NCI-H2029 (cell line): ENCODE measurements at places on chromosomes 7 and 10.

DNA sequence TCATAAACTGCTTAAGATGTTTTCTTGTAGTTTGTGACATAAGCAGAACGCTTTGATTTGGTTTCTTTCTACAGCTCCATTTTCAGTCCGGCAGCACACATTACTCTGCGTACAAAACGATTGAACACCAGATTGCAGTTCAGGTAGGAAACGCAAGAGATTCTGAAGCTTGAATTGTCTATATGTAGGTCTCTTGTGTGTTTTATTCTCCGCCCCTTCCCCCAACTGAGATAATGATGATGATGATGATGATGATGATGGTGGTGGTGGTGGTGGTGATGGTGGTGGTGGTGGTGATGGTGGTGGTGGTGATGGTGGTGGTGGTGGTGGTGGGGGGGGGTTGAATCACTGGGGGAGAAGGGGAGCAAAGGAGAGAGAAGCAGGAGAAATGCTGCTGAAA lies 14.4 kb downstream of the TCF7L2 start:
- DNase-seq = no peak

- DNase-seq = no peak
These were observed 102.0 kb upstream of the INSYN2A start for GRCh38 chr10:127298381-127298780.

GRCh38 chr10:4515721-4516120 lies 310.3 kb upstream of the AKR1E2 start:
- no peak for DNase-seq

- DNase-seq = no peak
These were observed 95.3 kb downstream of the ZNRF2 start for GRCh38 chr7:30379741-30380140.

- DNase-seq = no peak
These were observed 739.0 kb upstream of the GALNT17 start for GRCh38 chr7:70392877-70393435.

GRCh38 chr10:66786709-66787108 lies 139.1 kb upstream of the LRRTM3 start:
- no peak for DNase-seq

DNA sequence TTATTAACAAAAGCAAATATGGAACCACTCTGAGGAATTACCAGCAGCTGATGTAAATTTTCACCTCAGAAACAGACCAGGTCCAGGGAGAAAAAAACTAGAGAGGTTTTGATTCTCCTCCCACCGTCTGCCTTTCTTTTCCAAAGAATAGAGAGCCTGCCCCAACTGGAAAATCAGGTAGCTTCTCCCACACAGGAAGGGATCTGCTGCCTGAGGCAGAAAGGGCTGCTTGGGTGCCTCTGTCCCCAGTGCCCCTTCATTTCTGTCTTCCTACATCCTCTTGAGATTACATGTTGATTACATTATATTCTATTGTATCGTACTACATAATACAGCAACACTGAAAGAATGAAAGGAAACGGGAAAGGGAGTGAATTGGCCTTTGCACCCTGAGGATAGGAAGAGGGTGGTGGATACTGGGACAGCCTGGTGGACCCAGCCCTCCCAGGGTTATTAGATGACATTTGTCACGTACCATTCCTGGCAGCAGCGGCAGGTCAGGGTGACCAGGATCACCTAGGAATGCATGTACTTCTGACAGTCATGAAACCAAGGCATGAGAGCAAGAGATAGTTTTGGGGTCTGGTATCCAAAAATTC lies 8.9 kb downstream of the ST8SIA6 start:
- no peak for DNase-seq

DNA sequence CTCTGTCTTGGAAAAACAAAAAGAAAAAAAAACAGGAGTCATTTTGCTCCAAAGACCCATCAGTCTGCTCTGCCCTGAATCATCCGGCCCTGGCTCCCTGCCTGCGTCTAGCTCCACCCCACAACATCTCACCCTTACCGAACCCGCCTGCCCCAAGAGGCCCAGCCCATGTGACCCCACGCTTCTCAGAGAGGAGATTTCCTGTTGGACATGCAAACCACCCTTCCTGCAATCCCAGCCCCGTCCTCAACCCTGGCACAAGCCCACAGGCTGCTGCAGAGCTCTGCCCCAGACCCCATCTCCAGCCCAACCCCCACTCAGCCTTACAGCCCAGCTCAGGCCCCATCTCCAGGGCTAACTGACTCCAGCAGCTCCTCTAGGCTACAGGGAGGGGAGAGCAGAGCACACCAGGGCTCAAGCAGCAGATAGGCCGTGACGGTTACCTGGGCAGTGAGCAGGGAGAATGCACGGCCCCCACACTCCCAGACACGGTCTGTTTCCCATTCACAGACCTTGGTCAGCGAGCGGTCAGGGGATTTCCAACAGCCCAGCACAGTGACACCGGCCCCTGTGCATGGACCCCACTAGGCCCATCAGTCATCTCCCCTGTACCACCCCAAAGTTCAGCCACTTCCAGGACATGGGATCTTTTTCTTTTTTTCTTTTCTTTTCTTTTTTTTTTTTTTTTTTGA lies 69.9 kb upstream of the GTF2I start:
- DNase-seq = peak; percentile 33

DNA sequence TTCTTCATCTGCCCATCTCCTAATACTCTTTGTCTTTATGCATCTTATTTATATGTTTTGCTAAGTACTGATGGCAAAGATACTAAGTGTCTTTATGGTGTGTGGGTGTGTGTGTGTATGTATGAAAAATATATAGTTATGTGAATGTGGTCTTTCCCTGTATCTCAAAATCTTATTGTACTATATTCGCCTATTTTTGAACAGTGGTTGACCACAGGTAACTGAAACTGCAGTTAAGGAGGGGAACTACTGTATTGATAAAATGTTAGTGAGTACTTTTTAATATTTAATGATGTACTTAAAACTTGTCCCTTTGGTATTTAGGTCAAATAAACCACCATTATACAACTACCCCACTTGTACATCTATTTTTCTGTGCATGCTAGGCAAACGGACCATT lies 85.9 kb downstream of the ADD3 start:
- DNase-seq = no peak

DNA sequence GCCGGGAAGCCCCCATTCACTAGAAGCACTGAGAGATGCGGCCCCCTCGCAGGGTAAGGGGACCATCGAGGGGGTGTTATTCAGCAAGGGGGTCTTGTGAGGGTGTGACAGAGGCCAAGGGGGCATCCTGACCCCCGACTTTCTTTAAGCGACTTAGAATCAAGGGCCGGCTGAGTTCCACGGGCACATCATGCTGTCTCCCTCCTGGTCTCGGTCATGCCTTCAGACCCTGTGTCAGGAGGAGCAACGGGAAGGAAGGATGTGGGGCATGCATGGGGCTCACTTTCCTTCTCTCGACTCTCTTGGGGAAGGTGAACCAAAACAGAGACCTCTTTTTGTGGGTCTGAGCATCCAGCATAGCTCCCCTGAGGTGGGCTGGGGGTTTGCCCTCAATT lies 2.5 kb downstream of the ACSL5 start:
- DNase-seq = no peak

- no peak for DNase-seq
These were observed 23.4 kb upstream of the HK1 start for GRCh38 chr10:69254877-69255276.

DNA sequence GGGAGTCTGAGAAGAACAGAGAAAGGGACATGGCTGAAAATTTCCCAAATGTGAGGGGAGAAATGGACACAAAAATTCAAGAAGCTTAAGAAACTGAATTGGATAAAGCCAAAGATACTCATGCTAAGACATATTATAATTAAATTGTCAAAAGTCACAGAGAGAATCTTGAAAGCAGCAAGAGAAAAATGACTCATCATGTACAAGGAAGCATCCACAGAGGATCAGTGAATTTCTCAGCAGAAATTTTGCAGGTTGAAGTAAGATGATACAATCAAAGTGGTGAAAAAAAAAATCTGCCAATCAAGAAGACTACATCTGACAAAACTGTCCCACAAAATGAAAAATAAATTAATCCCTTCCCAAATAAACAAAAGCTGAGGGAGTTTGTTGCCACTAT lies 56.8 kb downstream of the MPP7 start:
- no peak for DNase-seq

- DNase-seq = no peak
These were observed 9.5 kb downstream of the GPR146 start for GRCh38 chr7:1053816-1054370.

DNA sequence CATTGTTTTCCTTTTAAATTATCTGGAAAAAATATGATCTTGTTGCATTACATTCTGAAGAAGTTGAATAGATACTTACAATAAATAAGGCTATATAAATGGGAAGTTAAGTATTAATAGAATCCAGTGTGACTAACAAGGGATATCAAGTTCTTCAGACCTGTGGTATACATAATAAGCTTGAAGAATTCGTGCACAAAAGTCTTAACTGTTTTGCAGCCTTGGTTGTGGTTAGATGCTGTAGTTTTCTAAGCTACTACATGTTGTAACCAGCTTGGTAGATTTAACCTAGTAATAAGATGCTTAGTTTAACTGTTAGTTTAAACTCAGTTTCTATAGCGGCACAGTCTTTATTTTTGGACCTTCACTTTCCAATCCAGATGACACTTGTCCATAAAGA lies 106.2 kb upstream of the GLCCI1 start:
- no peak for DNase-seq

DNA sequence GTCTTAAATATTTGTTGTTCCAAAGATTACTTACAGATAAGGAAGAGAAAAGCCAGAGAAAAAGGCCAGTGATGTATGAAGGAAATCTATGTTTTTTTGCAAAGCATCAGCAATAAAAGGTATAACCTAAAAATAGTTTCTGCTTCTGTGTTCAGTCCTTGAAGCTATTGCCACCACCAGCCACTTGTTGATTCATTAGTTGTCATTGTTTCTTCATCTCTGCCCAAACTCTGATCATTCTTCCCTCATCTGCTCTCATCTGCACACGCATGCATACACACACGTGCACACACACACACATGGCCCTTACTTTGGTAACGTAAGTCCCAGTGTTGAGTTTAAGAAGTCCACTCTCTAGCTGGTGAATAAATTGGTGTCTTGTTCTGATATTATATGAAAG lies 540.7 kb downstream of the GATA3 start:
- DNase-seq = no peak

DNA sequence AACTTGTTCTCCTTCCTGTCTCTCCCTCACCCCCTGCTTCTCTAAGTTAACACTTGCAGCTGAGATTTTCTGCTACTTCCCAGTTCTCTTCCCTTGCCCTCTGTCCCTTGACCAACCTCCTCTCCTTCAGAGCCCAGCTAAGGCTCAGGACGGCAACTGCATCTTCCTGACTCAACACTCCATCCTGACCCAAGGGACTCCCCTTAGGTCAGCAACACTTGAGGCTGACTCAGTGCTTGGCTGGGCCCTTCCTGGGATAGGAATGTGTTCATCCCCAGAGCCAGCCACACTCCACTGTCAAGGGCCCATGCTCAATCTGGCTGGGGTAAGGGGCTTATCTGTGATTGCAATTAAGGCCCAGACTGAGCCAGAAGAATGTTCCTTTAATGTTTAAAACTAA lies 3.4 kb downstream of the CALHM2 start:
- no peak for DNase-seq

- DNase-seq = no peak
These were observed 160.0 kb upstream of the SHH start for GRCh38 chr7:155972247-155972646.

DNA sequence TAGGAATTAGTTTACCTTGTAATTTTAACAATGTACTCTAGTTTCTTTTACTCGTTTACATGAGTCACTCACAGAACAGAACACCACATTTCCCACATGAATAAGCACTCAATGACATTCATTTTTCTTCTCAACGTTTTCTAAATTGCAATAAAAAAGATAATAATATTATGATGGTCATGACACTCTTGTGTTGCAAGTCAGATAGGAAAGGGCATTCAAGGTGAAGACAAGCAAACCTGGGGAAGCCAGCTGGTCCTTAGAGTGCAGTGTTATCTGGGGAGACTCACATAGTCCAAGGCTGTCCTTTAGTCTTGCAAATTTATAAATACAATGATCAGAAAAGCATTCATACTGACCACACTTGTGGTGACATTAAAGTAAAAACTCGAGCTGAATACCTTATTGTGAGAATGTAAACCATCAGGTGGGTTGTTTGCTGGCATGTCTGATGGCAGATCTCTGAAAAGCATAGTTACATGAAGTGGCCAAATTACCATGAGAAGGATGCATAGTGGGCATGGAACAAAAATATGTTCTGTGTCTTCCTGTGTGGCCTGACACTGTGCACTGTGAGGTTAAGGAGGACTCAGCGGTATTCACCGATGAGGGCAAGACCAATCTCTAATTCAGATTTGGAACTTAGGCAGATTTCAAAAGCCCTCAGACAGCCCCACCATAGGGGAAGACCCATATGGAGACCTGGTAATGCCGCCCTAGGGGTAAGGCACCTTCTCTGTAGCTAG lies 158.9 kb upstream of the ASAH2 start:
- DNase-seq = no peak

GRCh38 chr10:47380341-47381102 lies 3.6 kb downstream of the ZNF488 start:
- no peak for DNase-seq

DNA sequence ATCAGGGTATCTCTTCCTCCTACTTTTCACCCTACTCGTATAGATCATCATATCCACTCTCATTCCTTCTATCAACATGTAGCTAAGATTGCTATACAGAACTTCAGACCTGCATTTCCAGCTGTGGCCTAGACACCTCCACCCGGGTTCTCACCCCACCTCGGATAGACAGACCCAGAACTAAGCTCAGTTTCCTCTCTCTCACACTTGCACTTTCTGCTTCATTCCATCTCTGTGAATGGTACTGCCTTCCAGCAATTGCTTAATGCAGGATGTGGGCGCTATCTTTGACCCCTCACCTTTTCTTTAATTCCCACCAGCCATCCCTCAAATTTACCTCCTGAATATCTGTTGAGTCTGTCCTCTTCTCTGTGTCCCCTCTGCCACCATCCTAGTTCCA lies 35.7 kb downstream of the AGK start:
- DNase-seq = no peak

DNA sequence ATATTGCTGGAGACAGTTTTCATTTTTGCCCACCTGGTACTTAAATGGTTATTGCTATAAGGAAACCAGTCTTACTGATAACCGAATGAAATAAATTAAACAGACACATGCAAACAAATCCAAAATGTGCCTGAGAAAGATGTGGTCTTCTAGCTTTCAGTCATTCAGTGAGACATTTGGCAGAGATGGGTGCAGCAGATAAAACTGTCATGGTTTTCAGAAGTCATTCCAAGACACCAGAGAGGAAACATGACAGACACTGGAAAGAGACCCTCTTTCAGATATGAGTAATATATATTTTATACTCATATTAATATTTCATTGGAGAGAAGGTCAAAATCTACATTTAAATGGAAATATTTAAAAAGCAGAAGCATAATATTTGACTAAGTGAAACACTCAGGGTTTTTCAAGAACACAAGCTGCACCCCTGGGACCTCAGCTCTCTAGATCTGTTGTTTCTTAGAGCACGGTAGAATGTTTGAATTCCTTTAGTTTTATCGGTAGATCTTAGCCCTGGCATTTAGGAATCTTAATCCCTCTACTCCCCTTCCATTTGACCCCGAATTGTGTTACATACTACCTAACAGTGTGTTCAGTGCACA lies 246.1 kb downstream of the AUTS2 start:
- no peak for DNase-seq
